Left ventricle myocardium superior (tissue), 1 donor: ENCODE measurements at places on chromosomes 12 and 14. TPM values are rescaled to one million over a fixed set of nuclear protein-coding genes. Genes with fewer than 3 reads are reported as not detected.

DNA sequence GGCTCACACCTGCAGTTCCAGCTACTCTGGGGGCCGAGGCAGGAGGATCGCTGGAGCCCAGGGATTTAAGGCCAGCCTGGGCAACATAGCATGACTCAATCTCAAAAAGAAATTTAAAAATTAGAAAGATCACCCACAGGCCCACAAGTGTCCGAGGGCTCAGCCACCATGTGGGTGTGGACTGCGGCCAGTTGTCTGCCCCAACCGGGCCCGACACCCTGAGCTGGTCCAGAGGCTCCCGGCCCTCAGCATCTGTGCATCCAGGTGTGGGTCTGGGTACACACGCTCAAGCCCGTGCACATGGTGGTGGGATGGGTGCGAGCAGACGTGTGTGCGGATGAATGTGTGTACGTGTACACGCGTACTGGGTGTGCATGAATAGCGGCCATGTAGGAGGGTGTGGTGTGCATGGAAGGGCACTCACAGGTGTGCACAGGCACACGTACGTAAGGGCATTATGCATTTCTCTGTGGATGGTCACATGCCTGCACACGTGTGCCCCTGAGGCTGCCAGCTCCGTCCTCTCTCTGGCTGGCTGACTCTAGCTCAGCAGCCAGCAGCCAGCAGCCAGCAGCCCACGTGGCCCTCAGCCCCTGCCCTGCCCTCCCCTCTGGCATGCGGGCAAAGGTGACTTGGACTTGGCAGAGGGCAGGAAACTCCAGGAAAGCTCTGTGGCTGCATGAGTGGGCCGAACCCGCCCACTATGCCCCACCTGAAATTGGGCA is 23.3 kb upstream of the NUDT14 start:
- DNase-seq, result peak; percentile 92

GRCh38 chr12:16612647-16613046 is 6.7 kb upstream of the LMO3 start:
- DNase-seq, result no peak

- DNase-seq, result no peak
Measured at GRCh38 chr12:101439236-101439635, 31.7 kb upstream of the ARL1 start.

GRCh38 chr12:28086521-28087155 is 103.6 kb upstream of the CCDC91 start:
- DNase-seq, result no peak

DNA sequence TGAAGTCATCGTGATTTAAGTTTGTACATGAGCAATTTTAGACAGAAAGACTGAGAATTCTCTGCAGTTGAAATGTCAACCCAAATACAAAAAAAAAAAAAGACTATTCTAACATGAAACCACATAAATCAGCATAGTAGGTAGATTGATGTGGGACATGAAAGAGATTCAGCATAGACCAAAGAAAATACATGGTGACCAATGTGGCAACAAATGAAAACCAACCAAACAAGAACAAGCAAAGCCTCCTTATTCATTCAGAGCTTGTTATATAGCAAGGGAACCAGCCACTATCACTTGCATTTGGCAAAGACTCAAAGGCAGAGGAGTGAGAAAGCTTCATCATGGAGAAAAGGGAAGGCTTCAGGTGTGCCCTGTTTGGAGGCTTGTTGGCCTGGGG is 144.4 kb upstream of the TMPO start:
- DNase-seq, result no peak

DNA sequence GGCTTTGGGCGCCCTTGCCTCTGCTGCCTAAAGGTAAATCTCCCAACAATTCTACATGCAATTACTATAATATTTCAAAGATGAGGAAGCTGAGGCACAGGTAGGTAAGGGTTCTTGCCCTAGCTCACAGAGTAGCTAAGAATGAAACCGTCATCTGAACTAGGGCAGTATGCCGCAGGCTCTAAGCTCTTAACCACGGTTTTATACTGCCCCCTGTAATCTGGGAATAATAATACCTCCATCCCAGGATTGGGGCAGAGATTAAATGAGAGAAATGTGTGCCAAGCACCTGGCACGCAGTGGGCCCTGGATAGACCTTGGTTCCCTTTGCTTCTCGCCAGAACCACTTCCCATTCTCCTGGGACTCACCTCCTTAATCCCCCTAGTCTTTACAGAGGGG is 1.5 kb upstream of the HRK start:
- DNase-seq, result no peak

GRCh38 chr14:88181072-88181471 is 142.0 kb downstream of the KCNK10 start:
- no peak for DNase-seq

DNA sequence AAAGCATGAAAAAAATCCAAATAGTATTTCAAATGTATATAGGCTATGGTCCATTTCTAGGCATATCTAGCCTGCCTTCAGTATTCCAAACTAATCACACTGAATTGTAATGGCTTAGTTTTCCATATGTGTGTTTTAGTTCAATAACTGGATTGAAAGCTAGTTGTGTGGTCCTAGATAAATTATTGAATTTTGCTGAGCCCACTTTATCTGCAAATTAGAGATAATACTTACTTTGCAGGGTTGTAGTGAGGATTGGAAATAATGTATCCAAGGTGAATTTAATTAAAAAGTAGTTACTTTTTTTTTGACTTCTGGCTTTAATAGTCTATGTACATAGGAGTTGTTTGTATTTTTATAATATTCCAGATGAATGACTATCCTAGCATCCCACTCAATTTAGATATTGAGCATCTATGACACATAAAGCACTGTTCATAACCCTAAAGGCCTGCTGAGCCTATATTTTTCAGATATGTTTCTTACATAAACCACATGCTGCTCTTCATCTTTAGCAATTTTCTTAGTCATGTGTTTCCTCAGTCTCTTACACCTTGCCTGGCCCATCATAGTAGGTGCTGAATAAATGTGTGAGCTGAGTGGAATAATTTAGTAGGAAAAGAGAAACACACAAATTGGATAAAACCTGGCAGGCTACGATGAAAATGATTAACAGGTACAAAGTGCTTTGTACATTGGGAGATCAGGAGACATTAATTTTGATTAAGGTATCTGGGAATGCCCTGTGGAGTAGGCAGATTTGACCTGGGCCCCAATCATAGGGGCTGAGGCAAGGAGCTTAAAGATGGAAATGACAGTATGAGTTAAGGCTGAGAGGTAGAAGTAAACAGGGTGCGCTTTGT is 1.1 kb upstream of the ATP23 start:
- DNase-seq, result no peak

DNA sequence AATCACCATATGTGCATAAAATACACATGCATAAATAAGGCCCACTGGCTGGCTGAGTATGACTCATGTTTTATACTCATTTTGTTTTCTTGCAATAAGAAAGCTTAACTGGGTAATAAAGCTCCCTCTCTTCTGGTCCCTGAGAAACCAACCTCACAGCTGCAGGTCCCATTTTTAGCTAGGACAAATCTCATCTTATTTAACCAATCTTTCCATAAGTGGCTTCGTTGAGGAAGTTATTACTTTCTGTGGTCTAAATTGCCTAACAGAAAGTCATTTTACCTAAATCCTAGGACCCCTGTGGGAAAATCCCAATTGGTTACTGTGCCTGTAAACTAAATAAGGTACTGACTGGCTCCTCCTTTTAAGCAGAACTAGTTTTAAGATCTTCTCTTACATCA is 232.8 kb upstream of the FBXO33 start:
- no peak for DNase-seq

DNA sequence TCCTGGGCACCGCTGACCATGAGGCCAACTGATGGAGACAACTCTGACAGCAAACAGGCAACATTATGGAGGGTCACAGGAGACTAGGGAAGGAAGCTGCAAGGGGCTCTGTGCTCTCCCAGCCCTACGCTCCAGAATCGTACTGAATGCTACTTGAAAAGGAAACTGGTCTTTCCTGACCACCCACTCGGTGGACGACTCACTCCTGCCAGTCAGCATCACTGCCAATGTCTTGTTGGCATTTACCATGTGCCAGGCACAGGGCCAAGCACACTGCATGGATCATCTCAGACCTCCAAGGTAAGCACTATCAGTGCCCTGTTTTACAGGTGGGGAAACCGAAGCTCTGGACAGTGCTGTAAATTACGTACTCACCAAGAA is 38.0 kb downstream of the CCDC85C start:
- DNase-seq, result no peak

- no peak for DNase-seq
Measured at GRCh38 chr14:75342762-75343599, 64.4 kb downstream of the FOS start.

- no peak for DNase-seq
Measured at GRCh38 chr12:127355061-127355841, 911.7 kb upstream of the TMEM132C start.

GRCh38 chr12:71641390-71641789 is 22.3 kb downstream of the ZFC3H1 start:
- no peak for DNase-seq

GRCh38 chr14:36826614-36827013 is 165.0 kb downstream of the PAX9 start:
- DNase-seq, result no peak

GRCh38 chr14:50501642-50502041 is 30.7 kb downstream of the MAP4K5 start:
- no peak for DNase-seq

DNA sequence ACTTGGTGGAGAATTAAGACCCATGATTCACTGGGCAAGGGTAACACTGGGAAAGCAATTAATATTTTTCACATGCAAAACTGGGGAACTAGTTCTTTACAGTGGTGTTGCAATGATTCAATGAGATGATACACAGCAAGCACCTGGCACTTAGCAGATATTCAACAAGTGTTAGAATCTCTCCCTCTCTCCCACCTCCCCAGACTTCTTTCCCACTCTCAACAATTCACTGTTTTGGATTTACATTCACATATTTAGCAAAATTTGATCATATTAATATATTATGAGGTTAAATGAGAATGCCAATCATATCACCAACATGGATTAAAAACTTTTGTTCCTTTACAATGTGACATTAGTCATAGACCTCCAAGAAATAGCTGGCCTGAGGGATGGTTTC is 223.1 kb upstream of the GRIP1 start:
- no peak for DNase-seq

GRCh38 chr14:45258073-45258472 is 5.1 kb upstream of the MIS18BP1 start:
- DNase-seq, result no peak

- DNase-seq, result no peak
Measured at GRCh38 chr12:94560431-94561221, 89.7 kb downstream of the TMCC3 start.

DNA sequence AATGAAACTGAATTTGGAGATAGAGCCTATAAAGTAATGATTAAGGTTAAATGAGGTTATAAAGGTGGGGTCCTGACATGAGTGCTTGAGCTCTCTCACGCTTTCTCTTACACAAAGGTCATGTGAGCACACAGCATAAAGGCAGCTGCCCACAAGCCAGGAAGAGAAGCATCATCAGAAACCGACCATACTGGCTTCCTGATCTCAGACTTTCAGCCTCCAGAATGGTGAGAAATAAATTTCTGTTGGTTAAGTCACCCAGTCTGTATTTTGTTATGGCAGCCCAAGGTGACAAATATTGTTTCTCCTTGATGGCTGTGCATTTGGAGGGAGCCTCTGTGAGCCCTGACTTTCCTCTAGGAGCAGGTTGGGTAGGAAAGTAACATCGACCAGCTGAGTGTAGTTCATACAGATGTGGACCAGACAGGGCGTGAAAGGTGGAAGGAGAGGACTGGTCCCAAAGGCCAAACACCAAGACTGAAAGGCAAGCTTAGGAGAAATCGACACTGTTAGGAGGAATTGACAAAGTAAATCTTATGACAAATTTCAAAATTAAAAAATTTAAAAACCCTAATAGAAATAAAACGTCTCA is 97.6 kb upstream of the SLC38A2 start:
- no peak for DNase-seq

DNA sequence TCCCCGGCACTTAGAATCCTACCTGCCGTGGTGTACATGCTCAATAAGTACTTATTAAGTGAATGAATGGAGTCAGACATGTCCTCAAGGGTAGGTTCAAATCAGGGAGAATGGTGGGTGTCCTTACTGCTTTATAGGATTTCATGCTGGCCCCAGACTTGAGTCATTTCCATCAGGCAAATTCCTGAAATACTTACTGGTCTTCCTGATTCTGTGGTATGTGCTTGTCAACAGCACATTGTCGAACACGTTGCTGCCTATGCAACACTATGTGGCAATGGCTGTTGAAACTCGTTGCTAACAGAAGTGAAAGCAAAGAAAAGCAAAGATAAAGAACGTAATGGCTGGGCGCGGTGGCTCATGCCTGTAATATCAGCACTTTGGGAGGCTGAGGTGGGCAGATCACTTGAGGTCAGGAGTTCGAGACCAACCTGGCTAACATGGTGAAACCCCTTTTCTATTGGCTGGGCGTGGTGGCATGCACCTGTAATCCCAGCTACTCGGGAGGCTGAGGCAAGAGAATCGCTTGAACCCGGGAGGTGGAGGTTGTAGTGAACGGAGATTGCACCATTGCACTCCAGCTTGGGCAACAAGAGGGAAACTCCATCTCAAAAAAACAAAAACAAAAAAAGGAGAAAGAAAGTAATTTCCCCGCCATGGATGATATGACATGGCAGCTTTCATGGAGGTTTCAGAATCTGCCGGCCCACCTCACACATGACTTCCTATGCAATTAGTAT is 214.9 kb downstream of the ZFP36L1 start:
- DNase-seq, result peak; percentile 71

DNA sequence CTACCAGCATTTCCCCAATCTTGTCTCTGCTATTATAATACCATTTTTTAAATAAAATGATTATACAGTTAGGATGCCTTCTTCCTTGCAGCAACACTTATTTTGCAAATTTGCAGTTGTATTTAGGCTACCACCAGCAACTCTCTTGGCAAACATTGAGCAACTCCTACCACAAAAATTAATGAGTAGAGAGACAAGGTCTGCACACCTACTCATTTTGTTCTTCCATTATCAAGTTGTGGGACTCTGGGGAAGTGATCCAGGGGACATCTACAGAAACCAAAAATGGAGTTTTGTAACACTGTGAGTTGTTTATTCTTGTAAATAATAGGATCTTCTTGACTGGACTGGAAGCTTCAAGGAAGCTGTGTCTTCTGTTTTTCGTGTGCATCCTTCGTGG is 38.6 kb downstream of the DGLUCY start:
- DNase-seq, result no peak

DNA sequence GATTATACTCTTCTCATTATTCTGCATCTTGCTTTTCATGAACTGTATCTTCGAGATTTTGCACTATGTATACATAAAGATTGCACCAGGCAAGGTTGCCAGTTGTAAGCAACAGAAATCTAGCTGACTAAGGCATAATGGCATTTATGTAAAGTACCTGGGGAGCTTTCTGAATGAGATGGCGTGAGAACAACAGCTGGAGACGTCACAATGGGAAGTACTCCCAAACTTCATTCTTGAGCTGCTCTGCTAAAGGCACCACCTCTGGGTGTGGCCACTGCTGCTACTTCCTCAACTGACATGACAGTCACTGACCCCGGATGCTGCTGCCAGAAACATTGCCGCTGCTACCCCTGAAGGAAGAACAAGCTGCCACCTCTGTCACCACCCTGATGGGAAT is 220.7 kb downstream of the NOVA1 start:
- DNase-seq, result no peak

The CSAD gene
- total RNA-seq, result 9.6 TPM

The VWF gene
- total RNA-seq, result 275 TPM

The ADAMTS20 gene
- total RNA-seq, result not detected

The PLEKHD1 gene
- total RNA-seq, result 0.37 TPM

The GCN1 gene
- 33.3 TPM for total RNA-seq

The SLC39A2 gene
- total RNA-seq, result not detected

The MMP17 gene
- total RNA-seq, result 0.47 TPM

The C12orf50 gene
- not detected for total RNA-seq

The KLRB1 gene
- 0.30 TPM for total RNA-seq

The TAS2R8 gene
- not detected for total RNA-seq

The IAPP gene
- total RNA-seq, result not detected

The PPM1H gene
- total RNA-seq, result 8.5 TPM

The SLC15A4 gene
- 14.0 TPM for total RNA-seq

The LRIG3 gene
- total RNA-seq, result 4.3 TPM
